ENCODE measurements at places on chromosomes 12 and 14.

GRCh38 chr14:44113769-44114730 is 393.0 kb downstream of the FSCB start:
- DNase-seq = no peak

DNA sequence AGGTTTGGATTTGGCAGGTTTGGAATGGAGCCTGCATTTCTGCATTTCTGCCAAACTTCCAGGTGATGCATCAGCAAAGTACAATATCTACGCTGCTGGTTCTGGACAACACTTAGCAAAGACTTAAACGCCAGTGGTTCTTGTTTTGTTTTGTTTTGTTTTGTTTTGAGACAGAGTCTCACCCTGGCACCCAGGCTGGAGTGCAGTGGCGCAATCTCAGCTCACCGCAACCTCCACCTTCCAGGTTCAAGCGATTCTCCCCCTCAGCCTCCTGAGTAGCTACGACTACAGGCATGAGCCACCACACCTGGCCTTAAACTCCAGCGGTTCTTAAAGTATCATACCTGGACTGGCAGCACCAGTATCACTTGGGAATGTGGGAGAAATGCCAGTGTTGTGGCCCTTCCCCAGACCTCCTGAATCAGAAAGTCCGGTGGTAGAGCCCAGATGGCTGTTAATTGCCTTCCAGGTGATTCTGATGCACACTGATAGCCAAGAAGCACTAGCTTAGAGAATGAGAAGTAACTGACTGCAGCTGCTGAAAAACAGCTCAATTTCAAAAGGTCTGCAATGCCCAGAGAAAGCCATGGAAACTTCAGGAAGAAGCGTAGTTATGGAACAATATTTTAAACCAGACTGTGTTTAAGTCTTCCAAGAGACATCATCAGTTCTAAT is 114.8 kb upstream of the FOXN3 start:
- DNase-seq = no peak

- DNase-seq = no peak
These were observed 29.1 kb downstream of the SOCS2 start for GRCh38 chr12:93601591-93601990.

- no peak for DNase-seq
These were observed 244.8 kb downstream of the DACT1 start for GRCh38 chr14:58882577-58883018.

DNA sequence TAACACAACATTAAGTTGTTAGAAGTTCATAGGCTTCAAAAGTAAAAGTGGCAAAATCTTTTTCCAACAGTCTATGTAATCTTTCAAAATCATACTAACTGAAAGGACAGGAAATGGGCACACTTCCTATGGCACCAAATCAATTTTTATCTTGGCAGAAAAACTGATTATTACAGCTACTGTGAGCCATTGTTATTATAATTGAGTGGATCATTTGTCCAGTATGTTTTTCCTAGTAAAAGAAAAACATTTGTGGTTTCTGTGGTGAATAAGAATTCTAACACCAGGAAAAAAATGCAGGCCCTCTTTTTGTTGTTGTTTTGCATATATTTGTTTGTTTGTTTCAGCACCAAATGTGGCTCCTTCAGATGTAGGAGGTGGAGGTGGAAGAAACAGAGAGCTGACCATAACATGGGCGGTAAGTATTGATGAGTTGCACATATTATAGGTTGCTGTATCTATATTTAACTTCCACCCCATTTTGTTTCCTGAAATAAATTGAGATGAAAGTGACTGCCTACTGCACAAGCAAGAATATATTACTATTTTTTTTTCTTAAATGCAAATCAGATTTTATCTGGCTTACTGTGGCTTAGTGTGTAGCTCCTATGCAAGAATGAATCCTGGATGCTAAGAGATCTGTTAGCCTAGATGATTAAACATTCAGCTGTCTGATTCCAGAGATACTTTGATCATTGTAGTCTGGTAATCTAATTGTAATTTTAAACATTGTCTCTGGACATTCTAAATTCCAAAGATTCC is 174.1 kb upstream of the PDZRN4 start:
- no peak for DNase-seq

DNA sequence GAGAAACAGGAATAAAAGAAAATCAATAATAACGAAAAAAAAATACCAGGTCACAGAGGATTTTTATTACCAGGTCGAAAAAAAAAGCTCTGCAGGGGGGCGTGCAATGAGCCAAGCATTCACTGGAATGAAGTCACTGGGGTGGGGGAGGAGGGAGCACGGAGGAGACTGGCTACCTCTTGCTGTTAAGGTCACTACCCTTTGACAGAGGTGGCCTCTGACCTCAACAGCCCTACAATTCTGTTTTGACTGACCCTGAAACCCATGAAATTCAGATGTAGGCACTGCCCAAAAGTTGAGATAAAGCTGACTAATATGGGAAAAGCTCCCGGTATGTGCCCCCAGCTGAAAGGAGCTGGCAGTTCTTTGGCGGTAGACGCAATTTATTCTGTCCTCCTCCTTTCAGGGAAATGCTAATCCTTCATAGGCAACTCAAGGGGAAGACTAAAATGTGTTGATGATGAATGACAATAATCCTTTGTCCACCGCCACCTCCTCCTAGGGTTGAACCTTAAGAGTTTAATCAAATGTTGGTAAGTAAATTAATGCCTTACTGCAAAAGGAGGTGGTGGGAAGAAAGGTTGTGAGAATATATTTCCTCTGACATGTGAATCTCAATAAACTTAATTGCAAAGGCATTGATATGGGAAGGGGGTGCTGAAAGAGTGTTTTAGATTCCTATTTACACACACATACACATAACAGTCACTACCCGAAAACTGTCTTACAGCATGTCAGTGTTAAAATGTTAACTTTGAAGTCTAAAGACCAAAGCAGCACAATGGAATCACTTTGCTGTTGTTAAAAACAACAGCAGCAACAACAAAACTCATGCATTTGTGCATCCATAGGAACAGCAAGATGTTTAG is 6.3 kb upstream of the RIC8B start:
- no peak for DNase-seq

- DNase-seq = no peak
These were observed 37.7 kb upstream of the RTRAF start for GRCh38 chr14:51951656-51952055.

DNA sequence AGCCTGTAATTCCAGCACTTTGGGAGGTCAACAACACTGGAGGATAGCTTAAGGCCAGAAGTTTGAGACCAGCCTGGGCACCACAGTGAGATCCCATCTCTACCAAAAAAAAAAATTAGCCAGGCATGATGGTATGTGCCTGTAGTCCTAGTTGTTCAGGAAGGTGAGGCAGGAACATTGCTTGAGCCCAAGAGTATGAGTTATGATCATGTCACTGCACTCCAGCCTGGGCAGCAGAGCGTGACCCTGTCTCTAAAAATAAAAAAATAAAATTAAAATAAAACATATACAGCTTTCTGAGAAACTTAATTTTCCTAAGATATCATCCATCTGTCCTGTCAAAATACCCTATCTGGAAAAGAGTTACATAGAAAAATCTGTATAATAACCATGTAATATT is 38.9 kb downstream of the EML5 start:
- DNase-seq = no peak

GRCh38 chr14:51597261-51598001 is 54.3 kb upstream of the FRMD6 start:
- no peak for DNase-seq

GRCh38 chr14:74244115-74244514 is 4.9 kb downstream of the VSX2 start:
- no peak for DNase-seq

GRCh38 chr12:131833896-131834641 is 5.9 kb downstream of the MMP17 start:
- DNase-seq = no peak

- no peak for DNase-seq
These were observed 6.5 kb downstream of the XRCC3 start for GRCh38 chr14:103708750-103709187.

DNA sequence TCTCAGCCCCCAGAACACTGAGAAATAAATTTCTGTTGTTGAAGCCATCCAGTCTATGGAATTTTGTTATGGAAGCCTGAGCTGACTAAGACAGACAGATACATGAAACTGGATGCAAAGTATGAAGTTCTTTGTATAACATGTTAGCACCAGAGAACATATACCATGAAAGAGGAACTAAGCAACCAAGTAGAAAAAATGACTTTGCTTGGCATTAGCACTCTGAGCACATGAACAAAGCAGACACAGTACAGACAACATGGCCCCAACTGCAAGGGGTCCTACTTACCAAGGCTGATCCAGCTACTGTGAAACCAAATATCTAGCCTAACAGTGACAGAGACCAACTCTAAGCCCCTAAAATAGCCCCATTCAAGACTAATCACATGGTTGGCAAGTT is 13.8 kb downstream of the EXOC5 start:
- DNase-seq = no peak

DNA sequence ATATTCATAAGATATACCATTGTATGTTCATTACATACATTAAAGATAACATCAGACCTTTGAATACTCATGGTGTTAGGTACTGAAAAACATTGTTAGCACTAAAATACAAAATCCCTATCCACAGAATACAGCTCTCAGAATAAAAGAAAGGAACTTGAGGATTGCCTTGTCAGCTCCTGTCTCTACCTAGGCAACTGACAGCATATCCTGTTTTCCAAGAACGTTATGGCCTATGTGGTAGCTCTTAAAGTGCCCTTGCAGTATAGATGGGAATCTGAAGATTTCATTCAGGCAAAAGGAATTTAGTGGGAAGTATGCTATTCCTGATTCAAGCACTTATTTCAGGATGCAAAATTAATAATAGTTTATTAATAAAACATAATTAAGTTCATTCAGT is 1.8 kb upstream of the PPP1R12A start:
- no peak for DNase-seq

- DNase-seq = no peak
These were observed 115.2 kb upstream of the NCOR2 start for GRCh38 chr12:124682425-124683151.

DNA sequence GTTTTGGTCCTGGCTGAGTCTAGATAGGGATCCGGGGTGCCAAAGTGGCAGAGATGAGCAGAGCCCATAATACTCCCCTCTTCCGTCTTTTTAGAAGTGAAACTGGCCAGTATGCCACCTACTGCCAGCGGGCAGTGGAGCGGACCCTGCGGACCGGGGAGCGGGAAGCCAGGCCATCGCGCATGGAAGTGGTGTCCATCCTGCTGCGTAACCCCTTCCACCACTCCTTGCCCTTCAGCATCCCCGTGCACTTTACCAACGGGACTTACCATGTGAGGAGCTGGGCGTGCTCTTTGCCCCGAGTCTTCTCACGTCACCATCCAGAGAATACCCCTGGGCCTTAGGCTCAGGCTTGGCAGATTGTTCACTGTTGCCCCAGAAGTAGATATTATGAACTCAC is 21.0 kb downstream of the PIGH start:
- no peak for DNase-seq

DNA sequence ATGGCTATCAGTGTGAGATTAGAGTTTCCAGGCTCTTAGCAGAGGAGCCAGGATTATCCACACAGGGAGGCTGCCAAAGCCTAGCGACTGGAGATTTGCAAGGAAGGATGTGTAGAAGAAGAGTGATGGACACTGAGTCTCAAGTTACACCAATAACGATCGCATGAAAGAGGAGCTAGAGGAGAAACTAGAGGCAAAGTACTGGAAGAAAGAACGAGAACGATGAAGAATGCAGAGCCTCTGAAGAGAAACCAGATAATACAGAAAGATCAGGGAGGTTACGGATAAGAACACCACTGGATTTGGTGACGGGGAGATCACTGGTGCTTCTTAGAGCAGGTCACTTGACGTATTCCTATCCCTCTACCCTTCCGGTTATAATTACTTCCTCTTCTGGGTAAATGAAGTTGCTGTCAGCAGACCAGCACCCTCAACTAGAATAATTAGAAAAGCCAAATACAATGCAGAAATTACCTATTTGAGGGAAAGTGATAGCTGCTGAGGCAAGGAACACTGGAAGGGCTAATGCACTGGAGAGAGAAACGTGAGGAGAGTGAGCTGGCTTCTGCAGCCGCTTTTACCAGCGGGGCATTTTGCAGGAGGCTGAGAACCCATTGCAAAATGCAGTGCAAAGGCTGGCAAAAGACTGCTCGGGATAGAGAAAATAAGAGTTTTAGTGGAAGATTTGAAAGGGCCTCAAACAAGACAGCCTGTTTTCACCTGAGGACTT is 93.1 kb upstream of the HIF1A start:
- no peak for DNase-seq

GRCh38 chr12:122346054-122346453 is 76.4 kb downstream of the CLIP1 start:
- DNase-seq = no peak

GRCh38 chr12:29970501-29970900 is 186.8 kb upstream of the TMTC1 start:
- DNase-seq = no peak

DNA sequence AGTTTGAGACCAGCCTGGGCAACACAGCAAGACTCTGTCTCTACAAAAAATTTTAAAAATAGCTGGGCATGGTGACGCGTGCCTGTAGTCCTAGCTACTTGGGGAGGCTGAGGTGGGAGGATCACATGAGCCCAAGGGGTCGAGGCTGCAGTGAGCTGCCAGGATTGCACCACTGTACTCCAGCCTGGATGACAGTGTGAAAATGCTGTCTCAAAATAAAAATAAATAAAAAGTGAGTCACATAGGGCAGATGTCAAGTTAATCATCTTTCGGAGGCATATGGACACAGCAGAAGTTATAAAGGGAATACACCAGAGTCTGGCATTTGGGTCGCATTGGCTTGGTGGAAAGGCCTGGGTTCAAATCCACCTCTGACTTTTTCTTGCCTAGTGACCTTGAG is 92.7 kb downstream of the PHETA1 start:
- DNase-seq = no peak

GRCh38 chr12:55797550-55797949 is 20.0 kb downstream of the SARNP start:
- DNase-seq = no peak

DNA sequence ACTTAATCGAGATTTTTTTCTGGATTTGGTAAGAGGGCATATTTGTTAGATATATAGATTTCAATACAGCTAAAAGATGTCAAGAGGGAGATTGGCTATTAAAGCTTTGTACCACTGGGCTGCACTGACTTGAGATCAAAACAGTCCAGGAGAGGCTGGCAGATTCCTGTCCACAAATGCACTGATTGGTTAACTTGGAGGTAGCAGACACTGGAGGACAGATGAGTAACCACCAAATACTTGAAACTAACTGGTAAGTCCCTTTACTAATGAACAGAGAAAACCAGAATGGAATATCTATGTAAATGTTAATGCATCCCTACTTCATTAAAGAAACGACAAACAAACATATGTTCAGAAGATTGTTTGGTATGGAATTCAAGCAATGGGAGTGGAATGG is 416.6 kb downstream of the LRIG3 start:
- no peak for DNase-seq

DNA sequence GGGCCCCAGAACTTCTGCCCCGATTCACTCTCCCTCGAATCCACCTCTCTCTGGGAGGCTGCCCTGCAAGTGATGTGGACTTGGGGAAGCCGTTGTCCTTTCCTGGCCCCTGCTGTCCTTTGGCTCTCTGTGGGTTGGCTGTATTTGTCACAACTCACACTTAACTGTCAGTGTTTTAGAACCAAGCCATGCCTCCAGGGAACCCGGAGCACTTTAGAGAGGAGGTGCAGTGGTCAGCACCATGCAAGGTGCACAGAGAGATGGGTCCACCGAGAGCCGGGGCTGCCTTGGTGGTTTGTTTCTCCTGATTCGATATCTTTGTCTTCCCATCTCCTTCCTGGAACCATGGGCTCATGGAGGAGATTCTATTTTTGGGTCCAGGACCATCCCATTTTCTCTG is 129.5 kb upstream of the RTL1 start:
- DNase-seq = no peak
